ENCODE measurements at places on chromosomes 11 and 22.

DNA sequence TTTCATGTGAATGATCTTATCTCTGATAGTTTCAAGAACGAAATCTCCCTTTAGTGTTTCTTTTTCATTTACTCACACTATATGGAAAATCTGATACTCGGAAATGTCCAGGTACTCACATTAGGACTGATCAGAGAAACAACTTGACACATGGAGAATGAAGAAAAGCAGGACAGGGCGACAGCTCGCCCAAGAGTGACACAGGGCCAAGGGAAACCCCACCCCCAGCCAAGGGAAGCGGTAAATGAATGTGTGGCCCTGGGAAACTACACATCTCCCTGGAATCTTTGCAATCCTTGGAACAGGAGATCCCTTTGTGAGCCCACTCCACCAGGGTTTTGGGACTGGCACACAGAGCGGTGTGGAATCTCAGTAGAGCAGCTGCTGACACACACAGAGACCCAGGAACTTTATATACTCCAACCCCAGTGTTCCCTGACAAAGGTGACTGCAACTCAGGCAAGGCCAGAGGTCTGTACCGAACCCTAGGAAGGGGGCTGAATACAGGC, 303.7 kb upstream of the ARHGAP42 start:
- DNase-seq, result no peak

DNA sequence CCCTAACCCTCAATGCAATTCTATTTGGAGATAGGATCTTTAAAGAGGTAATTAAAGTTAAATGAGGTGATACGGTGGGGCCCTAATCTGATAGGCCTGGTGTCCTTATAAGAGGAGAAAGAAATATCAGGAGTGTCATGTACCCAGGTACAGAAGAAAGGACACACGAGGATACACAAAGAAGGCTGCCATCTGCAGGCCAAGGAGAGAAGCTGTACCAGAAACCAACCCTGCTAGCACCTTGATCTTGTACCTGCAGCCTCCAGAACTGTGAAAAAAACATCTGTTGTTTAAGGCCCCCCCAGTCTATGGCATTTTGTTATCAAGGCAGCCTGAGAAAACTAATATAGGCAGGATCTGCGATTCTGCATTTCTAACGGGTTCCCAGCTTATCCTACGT, 44.2 kb downstream of the FBXO7 start:
- no peak for DNase-seq

GRCh38 chr11:76327756-76328388, 53.1 kb downstream of the THAP12 start:
- DNase-seq, result no peak

- no peak for DNase-seq
These were observed 16.3 kb upstream of the SUSD2 start for GRCh38 chr22:24164940-24165339.

DNA sequence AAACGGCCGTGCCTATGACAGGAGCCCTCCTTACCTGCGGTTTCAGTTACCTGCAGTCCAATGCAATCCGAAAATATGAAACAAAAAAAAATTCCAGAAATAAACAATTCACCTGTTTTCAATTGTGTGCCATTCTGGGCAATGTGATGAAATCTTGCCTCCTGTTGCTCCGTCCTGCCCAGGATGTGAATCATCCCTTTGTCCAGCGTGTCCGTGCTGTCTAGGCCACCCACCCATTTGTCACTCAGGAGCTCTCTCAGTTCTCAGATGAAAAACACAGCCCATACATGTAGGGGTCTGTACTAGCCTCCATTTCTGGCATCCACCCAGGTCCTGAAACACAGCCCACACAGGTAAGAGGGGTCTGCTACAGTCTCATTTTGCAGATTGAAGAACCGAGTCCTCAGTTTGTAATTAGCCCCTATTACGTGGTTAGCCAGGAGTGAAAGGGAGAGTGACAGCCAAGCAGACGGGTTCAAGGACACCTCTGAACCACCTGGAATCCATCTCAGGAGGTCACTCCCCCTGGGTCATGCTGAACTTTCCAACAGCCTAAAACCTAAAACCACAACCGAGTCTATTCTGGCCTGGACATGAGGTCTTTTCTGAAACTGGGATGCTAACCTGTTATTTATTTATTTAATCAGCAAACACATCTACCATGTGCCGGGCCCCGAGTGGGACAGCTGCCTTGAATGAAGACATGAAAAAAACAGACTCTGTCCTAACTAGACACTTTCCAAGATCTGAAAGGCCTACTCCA, 317.2 kb downstream of the SHANK2 start:
- DNase-seq, result no peak

DNA sequence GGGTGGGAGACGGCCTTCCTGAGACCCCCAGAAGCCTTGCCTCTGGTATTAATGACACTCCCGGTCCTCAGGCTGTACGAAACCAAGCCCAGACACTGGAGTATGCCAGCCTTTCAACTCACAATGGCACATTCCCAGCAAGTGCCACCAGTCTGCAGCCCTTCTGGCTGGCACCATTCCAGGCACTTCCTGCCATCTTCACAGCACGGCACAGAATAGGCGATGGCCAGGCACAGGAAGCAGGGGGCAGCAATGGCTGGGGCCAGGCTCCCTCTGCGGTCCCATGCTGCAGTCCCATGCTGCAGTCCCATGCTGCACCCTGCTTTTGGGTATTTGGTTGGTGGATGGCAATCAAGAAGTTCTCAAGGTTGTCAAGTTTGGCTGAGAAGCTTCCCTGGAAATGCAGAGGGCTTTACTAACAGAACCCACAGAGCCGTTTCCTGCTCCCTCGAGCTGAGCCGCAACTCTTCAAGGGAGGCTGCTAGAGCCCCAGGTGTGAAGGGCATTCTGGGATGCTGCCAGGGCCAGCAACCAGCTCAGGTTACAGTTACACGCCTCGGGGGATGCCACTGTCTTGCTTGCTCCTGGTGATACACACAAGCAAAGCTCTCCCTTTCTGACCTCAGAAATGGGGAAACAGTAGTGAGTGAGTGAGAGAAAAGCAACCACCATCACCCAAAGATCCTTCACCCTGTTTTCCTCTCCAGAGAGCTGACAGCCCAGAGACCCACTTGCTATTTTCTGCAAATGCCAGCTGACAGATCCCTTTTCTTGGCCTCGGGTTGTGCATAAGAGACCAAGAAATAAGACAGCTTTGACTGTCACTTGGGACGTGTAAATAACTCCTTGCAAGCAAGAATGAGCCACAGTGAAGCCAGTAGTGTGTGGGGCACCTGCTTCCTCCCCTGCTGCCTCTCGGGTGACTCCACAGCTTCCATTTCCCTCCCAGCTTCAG, 23.9 kb downstream of the LRFN4 start:
- peak; percentile 35 for DNase-seq

DNA sequence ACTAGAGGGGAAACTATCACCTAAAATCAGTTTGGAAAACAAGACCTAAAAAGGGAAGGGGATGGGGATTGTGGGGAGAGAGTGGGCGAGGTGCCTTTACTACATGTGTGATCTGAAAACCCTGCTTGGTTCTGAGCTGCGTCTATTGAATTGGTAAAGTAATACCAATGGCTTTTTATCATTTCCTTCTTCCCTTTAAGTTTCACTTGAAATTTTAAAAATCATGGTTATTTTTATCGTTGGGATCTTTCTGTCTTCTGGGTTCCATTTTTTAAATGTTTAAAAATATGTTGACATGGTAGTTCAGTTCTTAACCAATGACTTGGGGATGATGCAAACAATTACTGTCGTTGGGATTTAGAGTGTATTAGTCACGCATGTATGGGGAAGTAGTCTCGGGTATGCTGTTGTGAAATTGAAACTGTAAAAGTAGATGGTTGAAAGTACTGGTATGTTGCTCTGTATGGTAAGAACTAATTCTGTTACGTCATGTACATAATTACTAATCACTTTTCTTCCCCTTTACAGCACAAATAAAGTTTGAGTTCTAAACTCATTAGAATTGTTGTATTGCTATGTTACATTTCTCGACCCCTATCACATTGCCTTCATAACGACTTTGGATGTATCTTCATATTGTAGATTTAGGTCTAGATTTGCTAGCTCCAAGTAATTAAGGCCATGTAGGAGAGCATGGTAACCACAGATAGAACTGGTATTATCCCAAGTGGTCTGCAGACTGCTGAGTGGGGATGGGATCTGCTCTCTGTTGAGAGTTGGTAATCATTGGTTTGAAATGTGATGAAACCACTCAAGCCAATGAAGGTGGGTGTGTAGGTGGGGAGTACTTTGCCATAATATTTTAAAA, 3.6 kb downstream of the NEAT1 start:
- no peak for DNase-seq

DNA sequence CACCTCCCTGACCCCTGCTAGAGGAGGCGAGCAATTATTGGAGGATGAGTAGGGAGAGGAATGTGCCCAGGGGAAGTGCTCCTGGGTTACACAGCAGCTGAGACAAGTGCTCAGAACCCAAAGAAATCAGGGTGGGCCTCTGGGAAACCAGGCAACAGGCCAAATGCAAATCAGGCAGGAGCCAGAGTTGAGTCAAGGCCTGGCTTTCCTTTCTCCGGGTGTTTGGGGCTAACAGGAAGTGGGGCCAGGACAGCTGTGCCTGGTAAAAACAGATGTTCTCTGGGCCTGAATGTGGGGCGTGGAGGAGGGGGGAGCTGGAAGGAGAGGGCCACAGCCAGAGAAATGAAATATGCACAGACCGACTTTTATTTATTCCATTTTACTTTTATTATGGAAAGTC, 22.0 kb downstream of the MFNG start:
- DNase-seq, result no peak

- DNase-seq, result no peak
These were observed 50.7 kb downstream of the TP53I11 start for GRCh38 chr11:44899959-44900358.

- no peak for DNase-seq
These were observed 4.0 kb upstream of the INS start for GRCh38 chr11:2164861-2165555.

GRCh38 chr11:130600139-130600538, 151.7 kb downstream of the ADAMTS15 start:
- DNase-seq, result no peak

- no peak for DNase-seq
These were observed 24.6 kb downstream of the MRGPRD start for GRCh38 chr11:68956142-68956541.

DNA sequence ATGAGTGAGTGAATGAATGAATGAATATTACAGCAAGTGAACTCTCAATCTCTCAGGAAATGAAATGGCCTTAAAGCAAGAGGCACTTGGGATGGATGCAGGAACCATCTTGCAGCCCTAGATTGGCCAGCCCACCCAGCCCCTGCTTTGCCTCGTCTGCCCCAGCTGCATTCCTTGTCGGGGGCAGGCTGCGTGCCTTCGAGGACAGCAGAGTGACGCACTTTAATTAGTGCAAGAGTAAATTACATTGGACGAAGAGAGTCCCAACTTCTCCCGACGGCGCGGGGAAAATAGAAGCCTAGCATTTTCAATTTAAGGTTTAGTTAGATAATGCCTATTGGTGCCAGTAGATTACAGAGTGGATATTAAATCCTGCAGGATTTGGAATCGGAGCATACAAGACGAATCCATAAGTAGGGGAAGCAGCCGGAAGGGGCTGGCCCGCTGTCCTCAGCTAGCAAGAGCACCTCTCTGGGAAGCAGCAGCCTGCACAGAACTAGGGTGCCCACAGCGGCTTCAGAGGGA, 33.8 kb downstream of the TRIM29 start:
- DNase-seq, result no peak

DNA sequence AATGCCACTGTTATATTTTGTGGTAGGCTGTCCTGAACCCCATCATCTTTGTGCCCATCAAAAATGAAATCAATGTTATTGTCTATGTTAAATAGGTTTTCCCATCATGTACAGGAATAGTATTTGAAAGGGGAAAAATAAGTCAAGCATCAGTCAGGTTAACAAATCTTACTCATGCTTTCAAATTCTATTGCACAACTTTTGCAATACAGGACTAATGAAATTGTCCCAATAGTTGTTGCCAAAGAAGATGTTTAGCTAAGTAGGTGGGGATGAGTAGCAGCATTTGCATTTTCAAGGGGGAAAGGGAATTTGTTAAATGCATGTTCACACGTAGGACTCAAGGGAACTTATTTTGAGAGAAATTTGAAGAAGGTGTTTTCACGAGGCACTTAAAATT, 962.1 kb downstream of the JRKL start:
- DNase-seq, result no peak

- no peak for DNase-seq
These were observed 777 bp downstream of the LTO1 start for GRCh38 chr11:69674267-69674885.
